ENCODE measurements at places on chromosomes 11 and 22. TPM values are rescaled to one million over a fixed set of nuclear protein-coding genes. Genes with fewer than 3 reads are reported as not detected.

The CPSF7 gene
- 67.5 TPM for polyA plus RNA-seq

The ZFPL1 gene
- 27.2 TPM for polyA plus RNA-seq

The TPCN2 gene
- 31.5 TPM for polyA plus RNA-seq

The SLC25A45 gene
- polyA plus RNA-seq: 3.7 TPM

The FAM180B gene
- polyA plus RNA-seq: 0.13 TPM

The TCN1 gene
- not detected for polyA plus RNA-seq

The AKIP1 gene
- 8.7 TPM for polyA plus RNA-seq

The EFEMP2 gene
- polyA plus RNA-seq: 14.7 TPM

The TMPRSS6 gene
- not detected for polyA plus RNA-seq

The MCAT gene
- polyA plus RNA-seq: 8.9 TPM

The LMO1 gene
- polyA plus RNA-seq: not detected

GRCh38 chr11:24233041-24233440 lies 263.8 kb upstream of the LUZP2 start:
- no peak for DNase-seq

GRCh38 chr11:7667460-7667859 lies 5.8 kb downstream of the CYB5R2 start:
- DNase-seq: no peak

- DNase-seq: no peak
Observed at GRCh38 chr22:45112136-45112879, 51.4 kb upstream of the NUP50 start.

GRCh38 chr11:45407226-45407625 lies 121.1 kb upstream of the SYT13 start:
- no peak for DNase-seq

- DNase-seq: no peak
Observed at GRCh38 chr11:20048246-20048645, 112.0 kb downstream of the DBX1 start.

DNA sequence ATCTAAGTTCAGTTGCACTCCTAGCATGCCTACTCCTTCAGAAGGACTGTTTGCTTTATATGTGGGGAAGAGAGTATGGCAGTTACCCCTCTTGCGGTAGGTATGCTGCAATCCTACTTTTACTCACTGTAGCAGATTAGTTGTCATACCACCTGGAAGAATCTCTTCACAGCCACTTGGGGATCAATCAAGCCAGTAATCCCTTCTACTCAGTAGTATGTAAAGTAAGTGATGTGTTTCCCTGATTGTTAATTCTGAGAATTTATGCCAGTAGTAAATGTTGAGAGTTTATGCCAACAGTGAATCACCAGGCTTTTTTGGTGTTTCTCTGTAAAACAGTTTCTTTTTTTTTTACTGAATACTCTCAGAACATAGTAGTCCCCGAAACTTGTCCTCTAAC lies 34.4 kb downstream of the PRMT3 start:
- DNase-seq: no peak

DNA sequence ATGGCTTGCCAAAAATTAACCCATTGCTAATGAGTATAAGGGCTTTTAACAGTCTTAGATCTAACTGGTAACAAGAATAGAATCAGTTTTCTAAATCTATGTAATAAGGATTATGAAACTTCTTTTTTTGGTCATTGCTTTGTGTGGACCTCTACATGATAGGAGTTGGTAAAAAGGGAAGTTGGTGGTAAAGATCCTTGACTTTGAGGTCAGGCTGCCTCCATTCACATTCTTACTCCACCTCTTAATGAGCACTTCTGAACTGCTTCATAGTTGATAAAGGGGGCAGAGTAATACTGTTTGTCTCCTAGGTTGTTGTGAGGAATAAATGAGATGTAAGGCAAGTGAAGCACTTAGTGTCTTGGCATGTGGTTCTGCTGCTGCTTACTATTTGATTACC lies 10.6 kb downstream of the EIF3M start:
- DNase-seq: peak; percentile 29

DNA sequence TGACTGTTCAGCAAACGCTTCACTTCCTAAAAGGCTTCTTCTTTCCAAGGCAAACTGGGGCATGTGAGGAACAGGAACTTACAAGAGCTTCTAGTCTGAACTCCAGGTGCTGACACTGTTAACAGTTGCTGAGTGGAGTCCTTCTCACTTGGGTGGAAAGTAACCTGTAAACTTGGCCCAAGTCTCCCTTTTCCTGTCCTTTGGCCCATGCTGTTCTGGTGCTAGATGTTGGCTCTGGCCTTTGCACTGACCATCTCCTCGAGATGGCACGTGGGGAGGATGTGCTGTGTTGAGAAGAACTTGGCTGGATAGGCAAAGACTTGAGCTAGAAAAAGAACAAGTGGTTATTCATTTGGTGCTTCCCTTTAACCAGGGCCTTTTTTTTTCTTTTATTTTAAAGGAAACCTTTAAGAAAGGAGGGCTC lies 53.6 kb downstream of the PTPRJ start:
- DNase-seq: peak; percentile 80

GRCh38 chr11:44266056-44266780 lies 43.7 kb downstream of the ALX4 start:
- DNase-seq: no peak

GRCh38 chr11:901452-902061 lies 9.1 kb downstream of the CHID1 start:
- no peak for DNase-seq

GRCh38 chr22:50626850-50627641 lies 906 bp downstream of the ARSA start:
- no peak for DNase-seq

DNA sequence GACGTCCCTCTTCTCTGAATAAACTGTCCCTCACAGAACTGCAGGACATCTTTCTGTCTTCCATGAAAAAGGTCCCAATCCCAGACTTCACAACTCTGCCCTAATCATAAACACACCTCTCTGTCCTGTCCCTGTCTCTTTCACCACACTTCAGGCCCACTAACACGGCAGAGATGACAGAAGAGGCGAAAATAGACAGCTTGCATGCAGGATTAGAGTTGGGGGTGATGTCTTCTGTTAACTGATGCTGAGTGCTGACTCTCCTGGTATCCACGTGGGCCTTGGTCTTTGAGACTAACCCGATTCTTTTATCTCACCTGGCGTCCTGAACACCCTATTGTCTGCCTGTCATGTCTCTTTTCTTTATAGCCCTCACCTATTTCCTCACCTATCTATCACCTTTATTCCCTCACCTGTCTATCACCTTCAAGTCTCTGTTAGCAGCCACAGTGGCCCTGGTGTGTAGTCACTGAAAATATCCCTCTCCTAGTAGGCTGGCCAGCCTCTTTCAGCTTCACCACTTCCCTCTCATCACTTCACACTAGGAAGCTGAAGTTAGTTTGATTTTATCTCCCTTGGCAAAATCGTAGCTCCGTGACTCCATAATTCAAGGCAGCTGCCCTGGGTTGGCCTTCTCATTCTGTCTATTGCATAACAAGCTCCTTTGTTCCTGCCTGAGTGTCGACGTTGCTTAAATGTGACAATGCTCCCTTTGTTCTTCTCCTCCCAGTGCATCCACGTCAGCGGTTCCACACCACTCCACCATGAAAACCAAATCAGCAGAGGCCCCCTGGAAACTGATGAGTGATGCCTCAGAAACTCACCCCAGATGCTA lies 30.6 kb upstream of the DRD2 start:
- no peak for DNase-seq
